ENCODE measurements at places on chromosomes 11 and 22.

GRCh38 chr11:6315811-6316425 is 4.4 kb downstream of the CAVIN3 start:
- peak; percentile 22 for DNase-seq

- no peak for DNase-seq
Measured at GRCh38 chr22:43004362-43005035, 10.4 kb downstream of the PACSIN2 start.

GRCh38 chr11:41400124-41400523 is 59.3 kb downstream of the LRRC4C start:
- DNase-seq, result no peak

GRCh38 chr11:3826721-3827120 is 14.0 kb downstream of the RHOG start:
- no peak for DNase-seq

GRCh38 chr11:17552041-17552355 is 4.9 kb downstream of the OTOG start:
- DNase-seq, result no peak

GRCh38 chr11:45083544-45084087 is 62.8 kb upstream of the PRDM11 start:
- DNase-seq, result no peak

- no peak for DNase-seq
Measured at GRCh38 chr11:65159012-65159411, 11.0 kb upstream of the SPDYC start.

GRCh38 chr11:43818220-43818619 is 62.4 kb upstream of the ALKBH3 start:
- no peak for DNase-seq

DNA sequence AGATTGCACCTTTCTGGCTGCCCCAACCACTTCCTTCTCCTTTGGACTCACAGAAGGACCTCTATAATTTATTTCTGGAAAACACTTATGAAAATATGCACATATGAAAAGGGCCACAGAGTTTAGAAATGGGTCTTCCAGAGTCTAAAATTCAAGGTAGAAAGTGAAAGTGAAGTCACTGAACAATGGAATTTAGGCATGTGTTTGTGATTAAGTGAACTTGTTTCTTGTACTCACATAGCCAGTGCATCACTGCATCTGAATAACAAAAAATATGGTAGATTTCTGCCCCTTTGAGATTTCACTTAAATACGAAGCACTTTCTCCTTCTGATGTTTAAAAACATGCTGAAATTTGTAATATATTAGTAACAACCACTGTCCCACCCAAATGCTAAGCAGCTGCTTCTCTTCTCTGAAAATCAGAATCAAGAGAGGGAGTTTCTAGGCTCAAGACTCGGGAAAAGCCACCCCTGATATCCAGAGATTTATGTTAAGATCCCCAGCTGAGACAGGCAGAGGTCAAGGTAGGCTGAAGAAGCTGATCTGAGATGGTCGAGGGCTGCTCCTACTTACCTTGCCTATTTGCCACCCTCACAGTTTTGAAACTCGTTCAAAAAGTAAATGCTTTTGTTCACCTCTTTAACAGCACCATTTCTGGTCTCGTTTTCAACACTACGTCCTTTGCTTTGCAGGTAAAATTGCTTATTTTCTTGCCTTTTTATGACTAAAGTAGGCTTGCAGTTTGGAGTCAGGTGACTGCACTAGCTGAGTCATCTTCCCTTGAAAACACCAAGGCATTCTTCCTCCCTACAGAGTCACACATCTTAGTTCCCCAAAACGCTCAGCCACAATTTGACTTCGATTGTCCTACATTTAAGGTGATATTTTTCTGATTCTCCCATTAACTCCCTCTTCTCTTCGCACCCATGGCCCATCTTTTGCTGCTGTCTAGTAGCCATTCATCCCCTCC is at the start of gene XKR3:
Gene XKR3 (minus strand): TSS at position 696 of the 972 bp plus-strand sequence. CDS start 17,338 bp downstream, outside the sequence.
- peak; percentile 10 for DNase-seq

GRCh38 chr22:47151490-47151889 is 389.0 kb downstream of the TBC1D22A start:
- no peak for DNase-seq

DNA sequence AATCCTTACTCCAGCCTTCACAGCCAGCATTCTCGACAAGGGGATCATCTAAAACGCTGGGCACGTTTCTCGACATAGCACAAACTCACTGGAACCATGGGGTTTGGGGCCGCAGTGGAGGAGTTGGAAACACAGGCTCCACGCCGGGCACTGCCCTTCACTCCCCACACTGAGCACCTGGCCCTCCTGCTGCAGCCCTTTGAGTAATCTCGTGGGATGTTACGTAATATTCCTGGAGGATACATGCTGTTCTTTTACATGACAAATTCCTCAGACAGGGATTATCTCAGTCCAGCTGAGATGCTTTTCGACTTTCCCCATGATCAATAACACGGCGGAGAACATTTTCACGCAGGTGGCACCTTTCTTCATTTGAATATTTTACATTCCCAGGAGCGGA is 408.0 kb downstream of the SHANK2 start:
- DNase-seq, result no peak

DNA sequence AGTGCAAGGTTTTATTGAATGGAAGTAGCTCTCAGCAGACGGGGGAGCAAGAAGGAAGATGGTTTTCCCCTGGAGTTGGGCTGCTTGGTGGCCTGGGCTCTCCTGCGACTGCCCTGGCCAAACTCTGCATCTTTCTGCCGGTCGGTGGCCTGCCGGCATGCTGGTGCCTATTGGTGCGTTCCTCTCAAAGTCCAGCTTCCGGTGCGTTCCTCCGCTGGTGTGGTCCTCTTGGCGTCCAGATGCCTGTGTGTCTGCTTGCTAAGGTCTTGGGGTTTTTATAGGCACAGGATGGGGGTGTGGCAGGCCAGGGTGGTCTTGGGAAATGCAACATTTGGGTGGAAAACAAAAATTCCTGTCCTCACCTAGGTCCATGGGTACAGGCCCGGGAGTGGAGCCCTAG is 567.4 kb upstream of the CNTN5 start:
- no peak for DNase-seq

DNA sequence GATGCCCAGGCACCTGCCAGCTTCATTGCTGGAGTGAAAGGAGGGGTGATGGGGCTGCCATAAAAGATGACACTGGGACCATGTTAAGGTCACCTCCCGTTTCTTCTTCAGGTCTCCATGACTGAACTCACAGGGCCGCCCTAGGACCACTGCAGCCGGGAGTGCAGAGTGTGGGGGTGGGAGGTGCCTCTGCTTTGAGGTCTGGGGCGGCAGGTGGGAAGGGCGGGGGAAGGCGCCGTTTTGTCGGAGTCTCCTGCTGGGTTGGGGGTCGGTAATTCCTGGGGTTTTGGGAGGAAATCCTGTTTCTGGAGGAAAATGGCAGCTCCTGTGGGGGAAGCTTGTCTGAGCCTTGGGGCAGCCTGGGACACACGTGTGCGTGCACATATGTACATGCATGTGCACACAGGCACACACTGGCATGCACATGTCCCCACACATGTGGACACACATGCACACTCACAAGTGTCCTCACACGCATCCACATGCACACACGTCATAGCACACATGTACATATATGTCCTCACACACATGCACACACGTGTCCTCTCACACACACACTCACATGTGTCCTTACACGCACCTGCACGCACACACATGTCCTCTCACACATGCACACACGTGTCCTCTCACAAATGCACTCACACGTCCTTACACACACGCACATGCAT is 990.9 kb downstream of the BRD1 start:
- no peak for DNase-seq

DNA sequence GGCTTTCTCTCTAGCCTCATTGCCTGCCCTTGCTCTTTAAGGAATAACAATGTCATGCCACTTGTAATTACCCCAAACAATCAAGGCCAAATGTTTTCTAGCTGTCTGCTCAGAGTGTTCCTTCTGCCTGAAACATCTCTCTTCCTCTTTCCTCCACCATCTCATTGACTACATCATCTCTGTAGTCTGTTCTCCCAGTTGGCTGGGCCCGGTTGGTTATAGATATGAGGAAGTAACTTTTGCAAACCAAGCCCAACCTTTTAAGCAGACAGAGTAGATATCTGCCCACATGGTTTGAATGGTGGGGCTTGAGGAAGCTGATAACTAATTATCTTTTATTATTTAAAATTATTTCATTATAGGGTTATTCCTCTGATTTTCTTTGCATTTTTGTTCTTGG is 104.5 kb downstream of the NTM start:
- no peak for DNase-seq

DNA sequence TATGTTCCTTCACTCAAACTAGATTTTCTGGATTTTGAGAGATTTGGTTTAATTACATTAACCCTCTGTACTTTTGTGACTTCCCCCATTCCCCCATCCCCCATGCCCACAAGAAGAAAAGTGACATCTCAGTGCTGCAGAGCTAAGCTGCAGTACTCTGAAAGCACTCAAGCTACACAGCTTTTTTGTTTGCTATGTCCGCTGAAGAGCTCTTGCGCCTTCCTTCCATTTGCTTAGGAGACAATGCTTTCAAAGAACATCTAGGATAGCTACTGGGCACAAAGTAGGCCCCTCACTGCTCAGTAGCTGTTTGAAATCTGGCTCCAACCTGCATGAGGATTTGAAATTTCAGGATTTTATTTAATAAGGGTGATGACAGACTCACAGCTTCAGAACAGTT is 69.7 kb downstream of the SLC17A6 start:
- no peak for DNase-seq

DNA sequence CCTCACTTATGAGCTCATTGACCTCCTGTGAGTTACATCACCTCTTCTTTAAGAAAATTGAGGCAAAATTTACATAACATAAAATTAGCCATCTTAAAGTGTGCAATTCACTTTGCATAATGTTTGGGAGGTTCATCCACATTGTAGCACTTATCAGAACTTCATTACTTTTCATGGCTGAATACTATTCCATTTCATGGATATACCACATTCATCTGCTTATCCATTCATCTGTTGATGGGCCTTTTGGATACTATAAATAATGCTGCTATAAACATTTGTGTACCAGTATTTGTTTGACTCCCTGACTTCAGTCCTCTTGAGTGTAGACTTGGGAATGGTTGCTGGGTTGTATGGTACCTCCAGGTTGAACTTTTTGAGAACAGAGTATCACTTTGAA is 103.4 kb downstream of the TP53I11 start:
- no peak for DNase-seq

DNA sequence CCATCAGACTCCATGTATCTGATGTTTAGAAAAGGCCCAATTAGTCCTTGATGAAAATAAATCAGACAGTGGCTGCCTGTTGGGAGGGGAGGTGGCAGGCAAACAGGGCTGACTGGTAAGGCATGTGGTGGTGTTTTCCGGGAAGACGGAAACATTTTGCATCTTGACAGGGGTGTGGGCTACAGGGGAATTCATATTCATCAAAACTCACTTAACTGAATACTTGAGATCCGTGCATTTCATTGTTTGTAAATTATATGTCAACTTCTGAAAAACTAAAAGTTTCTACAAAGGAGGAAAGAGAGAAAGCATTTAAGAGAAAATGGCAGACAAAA is 10.1 kb upstream of the MOB2 start:
- DNase-seq, result no peak

DNA sequence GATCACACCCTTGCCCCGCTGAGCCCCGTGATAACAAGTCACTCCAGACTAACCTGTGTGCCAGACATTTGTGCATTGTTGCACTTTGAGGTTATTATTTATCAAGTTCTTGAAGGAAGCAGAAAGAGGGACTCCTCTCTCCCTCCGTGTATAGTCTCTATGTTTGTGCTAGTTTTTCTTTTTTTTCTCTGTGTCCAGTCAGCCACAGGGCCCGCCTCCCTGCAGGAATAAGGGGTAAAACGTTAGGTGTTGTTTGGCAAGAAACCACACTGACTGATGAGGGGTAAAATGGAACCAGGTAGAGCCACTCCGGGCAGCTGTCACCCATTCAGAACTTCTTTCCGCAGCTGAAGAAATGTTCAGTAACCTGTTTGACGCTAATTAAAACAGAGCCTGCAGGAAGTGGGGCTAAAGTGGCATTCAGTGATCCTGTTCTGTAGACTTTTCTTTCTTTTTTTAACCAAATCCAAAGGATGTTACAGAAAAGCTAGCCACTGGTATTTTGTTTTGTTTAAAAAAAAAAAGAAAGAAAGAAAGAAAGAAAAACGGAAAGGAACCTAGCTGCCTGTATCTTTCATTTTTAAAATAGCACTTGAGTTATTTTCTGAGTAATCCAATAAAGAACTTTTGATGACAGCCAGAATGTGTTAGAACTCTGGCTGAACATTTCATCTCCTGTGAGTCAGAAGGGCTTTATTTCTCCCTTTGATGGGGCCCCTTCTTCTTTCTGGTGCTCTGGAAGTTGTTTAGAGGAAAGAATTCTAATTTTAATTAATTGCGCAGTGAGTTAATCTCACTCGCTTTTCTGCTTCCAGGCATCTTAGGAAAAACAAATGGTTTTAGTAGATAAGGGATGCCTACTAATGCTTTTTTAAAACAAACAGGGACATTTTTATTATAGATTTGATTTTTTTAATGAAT is 58.2 kb downstream of the COMMD9 start:
- no peak for DNase-seq

- no peak for DNase-seq
Measured at GRCh38 chr22:43174941-43175531, 11.9 kb downstream of the TTLL12 start.

GRCh38 chr11:105767931-105768330 is 158.1 kb downstream of the GRIA4 start:
- DNase-seq, result no peak

- no peak for DNase-seq
Measured at GRCh38 chr22:28874811-28875320, 8.5 kb upstream of the ZNRF3 start.

- DNase-seq, result no peak
Measured at GRCh38 chr11:130997278-130997677, 81.0 kb upstream of the SNX19 start.

DNA sequence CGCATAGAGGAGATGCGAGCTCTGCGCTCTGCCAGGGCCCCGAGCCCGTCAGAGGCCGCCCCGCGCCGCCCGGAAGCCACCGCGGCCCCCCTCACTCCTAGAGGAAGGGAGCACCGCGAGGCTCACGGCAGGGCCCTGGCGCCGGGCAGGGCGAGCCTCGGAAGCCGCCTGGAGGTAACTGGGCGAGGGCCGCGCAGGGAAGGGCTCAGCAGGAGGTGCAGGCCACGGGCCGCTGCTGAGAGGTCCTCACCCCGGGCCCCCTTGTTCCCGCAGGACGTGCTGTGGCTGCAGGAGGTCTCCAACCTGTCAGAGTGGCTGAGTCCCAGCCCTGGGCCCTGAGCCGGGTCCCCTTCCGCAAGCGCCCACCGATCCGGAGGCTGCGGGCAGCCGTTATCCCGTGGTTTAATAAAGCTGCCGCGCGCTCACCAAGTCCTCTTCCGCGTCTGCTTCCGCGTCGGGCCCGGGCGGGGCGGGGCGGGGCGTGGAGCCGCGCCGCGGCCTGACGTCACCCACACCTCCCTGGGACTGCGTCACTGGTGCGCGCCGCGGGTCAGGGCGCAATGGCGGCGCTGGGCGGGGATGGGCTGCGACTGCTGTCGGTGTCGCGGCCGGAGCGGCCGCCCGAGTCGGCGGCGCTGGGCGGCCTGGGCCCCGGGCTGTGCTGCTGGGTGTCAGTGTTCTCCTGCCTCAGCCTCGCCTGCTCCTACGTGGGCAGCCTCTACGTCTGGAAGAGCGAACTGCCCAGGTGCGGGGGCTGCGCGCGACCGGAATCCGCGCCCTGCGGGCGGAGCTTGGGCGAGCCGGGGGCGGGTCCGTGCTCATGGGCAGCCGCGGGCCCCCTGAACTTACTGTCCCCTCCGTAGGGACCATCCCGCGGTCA is at the start of gene RCE1:
Gene RCE1 (plus strand): TSS at position 546 of the 880 bp plus-strand sequence. CDS start 15 bp downstream, at position 561.
- peak; percentile 88 for DNase-seq

- no peak for DNase-seq
Measured at GRCh38 chr22:42719656-42720262, 911 bp downstream of the A4GALT start.

GRCh38 chr11:112504056-112504455 is 243.4 kb upstream of the PLET1 start:
- no peak for DNase-seq

- DNase-seq, result no peak
Measured at GRCh38 chr22:27226666-27227065, 569.3 kb downstream of the MIAT start.
